ENCODE measurements at places on chromosomes 2 and 18.
A peak's percentile ranks its signal among the peaks of the same experiment; 100 is the strongest.

- peak; percentile 34 for DNase-seq
Observed at GRCh38 chr18:2656981-2657512, 1.5 kb downstream of the SMCHD1 start.

DNA sequence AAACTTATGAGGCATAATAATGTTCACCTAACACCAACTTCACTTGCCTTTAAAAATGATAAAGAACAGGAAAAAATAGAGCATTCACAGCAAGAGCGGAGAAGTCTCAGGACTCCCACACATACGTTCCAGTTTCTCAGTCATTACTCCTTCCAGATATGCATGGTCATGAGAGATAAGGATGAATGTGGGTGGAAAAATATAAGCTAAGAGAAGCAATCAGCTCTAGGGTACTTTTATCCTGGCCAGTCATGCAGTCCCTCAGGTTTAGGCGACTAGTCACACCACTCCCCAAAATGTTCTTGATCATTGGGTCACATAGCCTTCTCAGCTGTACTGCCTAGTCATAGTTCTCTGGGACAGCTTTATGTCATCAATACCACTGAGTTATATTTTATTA lies 29.2 kb upstream of the CCDC178 start:
- no peak for DNase-seq

GRCh38 chr2:173075056-173075780 lies 428 bp upstream of the MAP3K20 start:
- DNase-seq = peak; percentile 69

DNA sequence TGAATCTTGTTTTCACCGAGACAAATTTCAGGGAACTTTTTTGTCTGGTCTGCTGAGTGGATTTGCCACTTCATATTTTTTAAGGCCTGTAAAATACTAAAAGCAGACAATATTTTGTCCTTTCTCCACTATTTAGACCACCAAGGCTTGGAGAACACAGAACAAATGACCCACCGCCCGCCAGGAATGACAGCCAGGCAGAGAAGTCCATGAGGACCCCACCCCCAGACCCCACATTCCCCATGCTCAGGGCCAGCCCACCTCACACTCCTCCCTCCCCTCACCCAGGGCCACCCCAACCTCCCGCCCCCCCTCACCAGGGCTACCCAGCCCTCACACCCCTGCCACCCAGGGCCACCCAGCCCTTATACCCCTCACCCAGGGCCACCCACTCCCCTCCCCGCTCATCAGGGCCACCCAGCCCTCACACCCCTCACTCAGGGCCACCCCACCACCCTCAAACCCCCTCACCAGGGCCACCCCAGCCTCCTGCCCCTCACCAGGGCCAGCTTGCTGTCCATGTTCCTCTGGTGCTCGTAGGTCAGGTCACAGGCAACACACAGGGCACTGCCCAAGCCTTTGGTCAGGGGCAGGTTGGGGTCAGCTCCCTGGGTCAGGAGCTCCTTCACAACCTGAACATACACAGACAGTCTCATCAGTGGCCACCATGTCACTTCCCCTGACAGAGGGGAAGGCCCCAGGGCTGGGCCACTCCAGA lies 50.6 kb downstream of the ANKMY1 start:
- no peak for DNase-seq

DNA sequence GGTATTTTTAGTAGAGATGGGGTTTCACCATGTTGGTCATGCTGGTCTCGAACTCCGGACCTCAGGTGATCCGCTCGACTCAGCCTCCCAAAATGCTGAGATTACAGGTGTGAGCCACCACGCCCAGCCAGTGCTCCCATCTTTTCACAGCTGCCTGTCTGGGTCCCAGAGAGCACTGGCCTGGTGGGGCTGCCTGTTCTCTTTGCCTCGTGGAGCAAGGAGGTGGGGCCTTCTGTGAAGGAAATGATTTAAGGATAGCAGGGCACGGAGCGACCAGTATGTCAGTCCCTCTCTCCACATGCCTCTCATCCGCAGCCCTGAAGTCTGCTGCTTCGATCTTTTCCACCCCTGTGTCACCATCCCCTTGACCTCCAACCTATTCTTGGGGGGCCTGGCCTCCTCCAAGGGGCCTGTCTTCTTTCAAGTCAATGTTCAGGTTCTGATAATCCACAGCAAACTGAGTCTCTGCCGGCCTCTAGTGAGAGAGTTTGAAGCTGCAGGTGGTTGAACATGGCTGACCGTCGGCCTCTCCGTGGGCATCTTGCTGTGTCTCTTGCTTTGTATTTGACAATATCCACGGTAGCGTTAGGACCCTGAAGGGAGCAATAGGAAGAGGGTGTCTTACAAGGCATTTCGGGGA lies 28.2 kb upstream of the GIGYF2 start:
- no peak for DNase-seq

DNA sequence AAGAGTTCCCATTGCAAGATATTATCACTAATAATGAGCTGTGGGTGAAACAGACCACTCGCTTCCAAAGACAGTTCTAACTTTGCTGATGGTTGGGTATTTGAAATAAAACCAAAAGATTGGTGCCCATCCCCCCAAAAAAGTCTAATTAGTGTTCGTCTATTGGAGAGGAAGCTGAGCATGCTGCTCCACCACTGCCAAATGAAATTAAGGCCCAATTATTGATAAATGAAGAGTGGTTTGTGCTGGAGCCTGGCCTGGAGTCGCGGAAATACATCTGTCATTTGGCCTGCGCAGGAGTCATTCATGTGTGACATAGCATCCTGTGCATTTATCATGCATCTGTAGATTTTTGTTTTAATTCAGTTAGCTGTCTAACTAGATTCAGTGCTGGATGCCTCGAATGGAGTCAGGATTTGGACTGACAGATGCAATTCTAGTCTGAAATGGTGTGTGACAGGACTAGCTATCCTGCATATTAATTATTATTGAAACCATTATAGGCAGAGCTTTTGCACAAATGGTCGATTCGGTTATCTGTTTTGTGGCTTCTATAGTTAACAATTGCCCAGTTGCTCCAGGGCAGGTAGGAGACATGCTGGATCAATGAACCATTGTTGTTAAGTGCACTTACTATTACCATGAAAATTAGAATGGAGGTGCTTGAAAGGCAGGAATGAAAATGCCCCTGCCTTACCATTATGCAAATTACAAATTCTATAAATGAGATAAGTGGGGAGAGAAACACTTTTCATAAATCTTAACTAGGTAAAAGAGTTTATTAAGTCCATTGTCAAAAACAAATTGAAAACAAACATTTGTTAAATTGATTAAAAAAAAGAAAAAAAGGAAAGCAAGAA lies 450.4 kb upstream of the TCF4 start:
- DNase-seq = no peak

GRCh38 chr2:124649001-124649400 lies 623.9 kb downstream of the CNTNAP5 start:
- DNase-seq = no peak

GRCh38 chr2:57432528-57432927 lies 614.1 kb upstream of the VRK2 start:
- no peak for DNase-seq

DNA sequence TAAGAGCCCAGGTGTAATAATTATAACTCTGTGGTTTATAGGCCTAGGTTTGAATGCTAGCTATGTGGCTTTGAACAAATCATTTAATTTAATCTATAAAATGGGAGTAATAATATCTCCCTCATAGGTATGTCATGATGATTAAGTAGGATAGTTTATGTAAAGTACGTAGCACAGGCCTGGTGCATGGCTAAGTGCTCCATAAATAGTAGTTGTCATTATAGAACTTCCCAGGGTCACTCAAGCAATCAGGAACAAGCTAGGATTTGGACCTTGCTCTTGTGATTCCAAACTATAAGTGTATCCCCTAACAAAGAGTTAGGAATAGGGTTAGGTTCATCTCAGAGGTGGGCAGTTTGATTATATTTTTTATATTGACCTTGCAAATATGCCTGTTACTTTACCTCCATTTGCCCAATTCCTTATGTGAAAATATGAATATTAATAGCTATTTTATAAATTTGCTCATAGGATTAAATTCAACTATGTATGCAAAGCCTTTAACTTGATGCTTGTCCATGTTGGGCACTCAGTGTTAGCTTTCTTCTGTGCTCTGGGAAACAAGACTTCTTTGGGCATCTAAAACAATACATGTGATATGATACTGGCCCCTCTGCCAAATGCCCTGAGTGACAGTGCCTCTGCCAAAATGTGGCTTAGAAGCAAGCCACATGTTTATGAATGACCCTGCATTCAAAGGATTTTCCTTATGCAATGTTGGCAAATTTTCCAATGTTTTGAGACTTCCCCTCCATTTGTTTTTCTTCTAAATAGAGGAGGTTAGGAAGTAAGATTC lies 353.6 kb downstream of the KIAA1328 start:
- DNase-seq = no peak

DNA sequence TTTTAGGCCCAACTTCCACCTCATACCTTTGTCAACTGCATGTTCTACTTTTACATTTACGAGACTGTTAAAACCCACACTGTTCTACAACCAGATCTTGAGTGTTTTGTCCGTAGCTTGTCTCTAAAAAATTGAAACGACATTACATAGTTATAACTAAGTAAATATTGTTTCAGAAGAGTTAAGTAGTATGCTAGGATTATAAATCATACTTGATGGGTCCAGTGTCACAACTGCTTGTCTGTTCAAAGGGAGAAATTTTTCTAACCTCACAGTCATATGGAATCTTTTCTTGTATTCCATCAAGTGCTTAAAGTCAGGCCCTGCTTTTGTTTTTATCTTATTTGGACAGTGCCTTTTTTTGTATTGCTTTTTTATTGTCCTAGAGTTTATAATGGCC lies 4.3 kb downstream of the GMCL1 start:
- DNase-seq = no peak

- DNase-seq = no peak
Observed at GRCh38 chr2:240871071-240871958, 2.7 kb downstream of the AGXT start.

DNA sequence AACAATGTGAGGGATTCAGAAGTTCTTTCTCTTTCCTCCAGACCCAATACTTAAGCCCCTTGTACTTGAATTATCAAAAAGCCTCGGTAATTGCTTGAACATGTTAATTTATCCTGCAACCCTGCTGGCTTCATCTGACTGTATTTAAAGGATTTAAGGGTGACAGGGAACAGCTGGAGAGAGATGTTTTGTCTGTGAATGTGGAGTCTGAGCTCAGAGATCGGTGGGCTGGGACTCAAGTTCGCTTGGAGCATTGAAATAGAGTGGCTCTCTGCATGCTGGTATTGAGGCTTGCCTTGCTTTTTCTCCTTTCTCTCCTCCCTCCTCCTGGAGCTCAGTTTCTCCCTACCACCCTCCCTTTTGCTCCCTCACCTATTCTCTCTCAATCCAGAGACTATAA lies 73.6 kb downstream of the BOD1L2 start:
- DNase-seq = no peak

GRCh38 chr2:28084564-28084963 lies 194.0 kb downstream of the BABAM2 start:
- DNase-seq = no peak

GRCh38 chr2:79850912-79851311 lies 338.1 kb downstream of the CTNNA2 start:
- no peak for DNase-seq

DNA sequence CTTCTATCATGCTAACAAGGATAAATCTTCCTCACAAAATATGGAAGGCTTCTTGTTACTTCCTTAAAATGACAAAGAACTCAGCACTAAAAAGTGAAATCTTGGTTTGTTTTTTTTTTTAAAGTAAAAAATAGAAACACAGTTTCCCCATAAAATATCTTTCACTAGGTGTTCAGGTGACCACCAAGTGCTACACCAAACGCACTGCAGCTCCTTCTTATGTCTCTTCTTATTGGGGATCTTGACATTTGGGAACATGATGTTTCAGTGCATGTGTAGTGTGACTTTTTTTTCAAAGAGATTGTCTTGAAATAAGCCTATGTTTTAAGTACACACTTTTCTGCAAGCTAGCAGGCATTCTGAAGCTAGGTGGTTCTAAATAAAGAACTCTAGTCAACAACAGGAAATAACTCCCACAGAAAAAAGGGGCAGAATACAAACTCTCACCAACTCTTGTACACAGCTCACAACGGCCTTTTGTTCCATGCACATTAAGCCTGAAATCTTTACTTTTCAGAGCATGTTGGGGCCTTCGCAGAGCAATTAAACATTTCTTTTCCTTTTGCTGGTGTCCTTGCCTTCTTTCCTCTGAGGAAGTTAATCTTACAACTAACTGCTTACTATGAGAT lies 13.2 kb upstream of the SERTAD2 start:
- DNase-seq = no peak

GRCh38 chr2:123715467-123715982 lies 309.6 kb upstream of the CNTNAP5 start:
- DNase-seq = no peak

- no peak for DNase-seq
Observed at GRCh38 chr2:229802785-229803184, 88.4 kb upstream of the DNER start.

DNA sequence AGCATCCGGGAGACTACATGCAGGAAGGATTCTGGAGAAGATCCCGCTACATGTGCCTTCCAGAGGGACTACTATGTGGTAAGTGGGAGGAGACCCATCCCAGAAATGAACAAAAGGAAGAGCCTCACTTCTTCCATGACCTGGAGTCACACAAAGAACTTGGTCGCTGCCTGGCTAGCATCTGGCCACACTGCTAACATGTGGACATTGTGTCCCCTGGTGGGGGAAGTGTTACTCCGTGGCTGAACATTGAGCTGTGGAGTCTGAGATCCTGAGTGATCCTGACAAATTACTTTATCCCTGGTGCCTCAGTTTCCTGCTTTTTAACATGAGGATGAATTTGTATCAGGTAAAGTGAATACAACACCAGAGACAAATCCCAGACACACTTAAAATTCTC lies 8.4 kb downstream of the SPP2 start:
- DNase-seq = no peak

DNA sequence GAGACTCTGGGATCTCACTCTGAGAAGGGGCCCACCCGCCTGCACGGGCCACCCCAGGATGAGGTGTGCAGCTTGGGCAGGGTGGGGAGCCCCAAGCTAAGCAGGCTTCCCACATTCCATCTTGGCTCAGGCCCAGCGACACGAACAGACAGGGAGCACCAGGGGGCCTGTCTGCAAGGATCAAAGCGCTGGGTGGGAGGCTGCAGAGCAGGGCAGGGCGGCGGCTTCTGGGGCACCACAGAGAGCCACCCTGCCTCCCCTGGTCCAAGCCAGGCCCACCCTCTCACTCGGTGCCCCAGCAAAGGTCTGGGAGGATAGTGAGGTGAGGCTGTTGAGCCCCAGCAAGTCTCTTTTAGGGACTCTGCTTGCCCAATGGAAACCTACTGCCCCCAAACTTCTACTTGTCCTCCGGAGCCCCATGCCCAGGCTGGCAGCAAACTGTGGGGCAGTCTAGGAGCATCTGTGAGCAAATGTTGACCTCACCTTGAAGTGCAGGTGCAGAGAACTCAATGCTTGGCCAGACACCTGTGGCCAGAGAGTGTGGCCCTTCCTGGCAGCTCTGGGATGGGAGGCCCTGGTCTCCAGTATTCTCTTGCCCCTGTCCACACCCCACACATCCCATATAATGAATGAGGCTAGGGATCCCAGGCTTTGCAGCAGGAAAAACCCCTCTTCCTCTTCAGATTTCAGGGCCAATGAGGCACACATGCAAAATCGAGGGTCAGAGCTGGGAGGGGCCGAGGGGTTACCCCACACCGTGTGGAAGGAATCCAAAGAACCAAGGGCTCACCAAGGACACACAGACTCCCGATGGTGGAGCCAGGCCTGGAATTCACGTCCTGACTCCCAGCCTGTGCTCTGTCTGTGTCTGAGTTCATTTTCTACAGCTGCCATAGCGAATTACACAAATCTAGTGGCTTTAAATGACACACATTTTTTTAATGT lies 18.8 kb upstream of the GLI2 start:
- no peak for DNase-seq

Measured in Kasumi-1 (cell line).